ENCODE measurements at places on chromosomes 2 and 18.

GRCh38 chr2:86201671-86202335 lies 2.5 kb downstream of the MRPL35 start:
- no peak for DNase-seq

DNA sequence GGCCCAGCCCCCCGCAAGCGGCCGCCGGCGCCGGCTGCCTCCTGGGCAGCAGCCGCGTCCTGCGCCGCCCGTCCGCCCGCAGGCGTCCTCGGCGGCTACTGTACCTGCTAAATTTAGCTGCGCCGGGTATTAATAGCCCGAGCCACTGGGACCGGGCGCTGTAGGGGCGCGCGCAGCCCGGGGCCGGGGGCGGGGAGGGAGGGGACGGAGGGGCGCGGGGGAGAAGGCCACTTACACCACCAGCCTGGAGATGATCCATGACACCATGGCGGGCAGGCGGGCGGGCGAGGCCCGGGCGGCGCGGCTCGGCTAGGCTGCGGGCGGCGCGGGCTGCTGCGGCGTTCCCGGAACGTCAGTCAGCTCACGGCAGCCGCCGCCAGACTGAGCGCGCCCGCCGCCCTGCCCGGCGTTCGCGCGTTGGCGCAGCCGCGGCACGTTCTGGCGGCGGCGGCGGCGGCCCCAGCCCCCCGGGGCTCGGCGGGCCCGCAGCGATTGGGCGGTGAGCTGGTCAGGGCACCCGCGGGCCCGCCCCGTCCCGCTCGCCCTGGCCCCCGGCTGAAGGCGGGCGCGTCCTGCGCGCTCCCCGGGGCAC lies at the start of gene REEP1:
Gene REEP1, minus strand, starts transcription at position 383 of the 592 bp plus-strand sequence. Its CDS starts 116 bp downstream, at position 267.
- no peak for DNase-seq

GRCh38 chr2:6067806-6068205 lies 375.6 kb downstream of the SOX11 start:
- no peak for DNase-seq

- DNase-seq = no peak
Measured at GRCh38 chr2:135259123-135259522, 207.0 kb downstream of the RAB3GAP1 start.

- DNase-seq = no peak
Measured at GRCh38 chr2:86570059-86570458, 6.8 kb upstream of the CHMP3 start.

GRCh38 chr2:209532321-209532720 lies 108.5 kb downstream of the MAP2 start:
- DNase-seq = no peak

- no peak for DNase-seq
Measured at GRCh38 chr2:21001225-21001946, 42.5 kb downstream of the APOB start.

GRCh38 chr2:41127351-41127750 lies 675.5 kb upstream of the SLC8A1 start:
- DNase-seq = no peak

DNA sequence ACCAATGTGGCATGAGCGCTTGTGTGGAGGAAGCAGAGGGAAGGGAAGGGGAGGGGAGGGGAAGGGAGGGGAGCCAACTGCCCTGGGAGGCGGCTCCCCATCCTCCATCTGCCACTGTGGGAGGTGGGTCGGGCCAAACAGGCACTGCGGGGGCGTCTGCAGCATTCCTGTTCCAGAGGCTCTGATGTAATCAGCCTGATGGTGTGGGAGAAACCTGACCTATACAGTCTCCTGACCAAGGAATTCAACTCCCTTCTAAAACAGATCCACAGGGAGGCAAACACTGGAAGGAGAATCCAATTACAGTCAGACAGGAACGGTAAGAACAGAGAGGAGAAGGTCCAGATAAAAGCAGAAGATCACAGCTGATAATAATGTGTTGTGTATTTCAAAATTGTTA lies 88.8 kb downstream of the CD8B2 start:
- DNase-seq = no peak

All from T-helper 2 cell (primary cell).